ENCODE measurements at places on chromosomes 12 and 14.
A peak's percentile ranks its signal among the peaks of the same experiment; 100 is the strongest.

- no peak for DNase-seq
Measured at GRCh38 chr14:87492561-87492960, 500.4 kb downstream of the GALC start.

DNA sequence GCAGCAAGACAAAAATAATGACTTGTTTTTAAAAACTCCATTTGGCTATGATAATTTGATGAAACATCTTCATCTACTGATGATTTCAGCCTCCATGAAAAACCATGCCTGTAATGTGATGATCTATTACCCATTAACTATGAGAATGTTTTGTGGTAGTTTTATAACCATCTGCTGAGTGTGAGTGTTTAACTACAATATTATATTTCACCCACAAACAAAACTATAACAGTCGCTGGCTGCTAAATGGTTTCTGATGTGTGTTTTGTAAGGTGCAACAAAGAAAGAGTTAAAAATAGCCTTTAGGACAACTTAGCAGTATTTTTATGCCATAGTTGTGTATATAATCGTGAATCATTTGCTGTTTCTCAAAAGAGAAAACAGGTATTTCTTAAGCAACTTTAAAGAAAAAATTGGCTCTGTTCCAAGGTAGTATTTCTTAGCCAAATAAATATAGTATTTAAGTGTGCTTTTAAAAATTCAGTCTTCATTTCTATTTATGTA, 4.9 kb downstream of the PTHLH start:
- no peak for DNase-seq

GRCh38 chr12:123089631-123090353, 61.1 kb downstream of the PITPNM2 start:
- peak; percentile 94 for DNase-seq

- DNase-seq, result no peak
Measured at GRCh38 chr14:51305751-51306150, 65.7 kb downstream of the TMX1 start.

- DNase-seq, result no peak
Measured at GRCh38 chr14:100246809-100247428, 8.0 kb downstream of the YY1 start.

DNA sequence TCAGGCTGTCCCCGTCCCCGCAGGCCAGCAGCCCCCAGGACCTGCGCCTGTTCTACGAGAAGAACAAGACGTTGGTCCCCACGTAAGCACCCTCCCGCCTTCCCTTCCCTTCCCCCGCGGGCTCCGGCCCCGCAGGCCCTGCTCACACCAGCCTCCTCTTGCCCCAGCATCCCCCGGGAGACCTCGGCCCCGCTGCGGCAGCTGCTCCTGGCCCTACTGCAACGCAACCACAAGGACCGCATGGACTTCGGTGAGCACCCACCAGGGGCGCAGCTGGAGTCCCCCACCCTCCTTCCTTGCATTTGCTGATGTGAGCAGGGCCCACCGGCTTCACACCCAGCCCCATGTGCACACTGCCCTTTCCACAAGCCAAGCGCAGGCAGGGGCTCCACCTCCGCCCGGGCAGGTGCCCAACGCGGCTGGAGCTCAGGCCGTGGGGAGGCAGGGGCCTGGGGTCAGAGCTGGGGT, 15.4 kb downstream of the ULK1 start:
- DNase-seq, result no peak

DNA sequence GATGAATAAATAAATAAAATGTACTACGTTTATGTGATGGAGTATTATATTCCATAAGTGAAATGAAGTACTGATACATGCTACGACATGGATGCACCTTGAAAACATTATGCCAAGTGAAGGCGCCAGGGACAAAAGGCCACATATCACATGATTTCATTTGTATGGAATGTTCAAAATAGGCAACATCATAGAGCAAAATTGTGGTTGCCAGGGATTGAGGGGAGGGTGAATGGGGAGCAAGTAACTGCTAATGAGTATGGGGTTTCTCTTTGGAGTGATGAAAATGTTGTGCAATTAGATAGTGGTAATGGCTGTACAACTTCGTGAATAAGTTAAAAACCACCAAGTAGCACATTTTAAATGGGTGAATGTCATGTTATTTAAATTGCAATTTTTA, 132.8 kb downstream of the SLC38A4 start:
- no peak for DNase-seq

- DNase-seq, result no peak
Measured at GRCh38 chr12:62552906-62553556, 86.4 kb downstream of the MON2 start.

- DNase-seq, result peak; percentile 56
Measured at GRCh38 chr12:10184261-10184843, 5.5 kb downstream of the TMEM52B start.

GRCh38 chr12:100901266-100901665, 106.7 kb downstream of the ANO4 start:
- no peak for DNase-seq

DNA sequence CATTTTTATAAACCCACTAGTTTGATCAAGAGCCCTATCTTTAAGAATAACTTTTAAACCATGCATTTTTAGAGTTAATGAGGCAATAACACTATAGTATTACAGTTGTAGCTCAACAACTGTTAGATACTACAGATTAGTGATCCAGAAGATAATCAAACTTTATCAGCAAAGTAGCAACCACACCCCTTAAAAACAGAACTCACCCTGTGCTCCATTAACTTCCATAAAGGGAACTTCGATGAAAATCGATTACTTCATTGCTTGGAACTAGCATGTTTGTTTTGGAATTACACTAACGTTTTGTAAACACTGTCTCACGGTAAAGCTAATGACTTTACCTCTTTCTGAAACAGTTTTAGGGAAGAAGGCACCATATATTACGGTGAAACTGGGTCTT, 1.4 kb downstream of the SGPP1 start:
- no peak for DNase-seq

- peak; percentile 11 for DNase-seq
Measured at GRCh38 chr12:38850461-38850860, 54.9 kb downstream of the CPNE8 start.

DNA sequence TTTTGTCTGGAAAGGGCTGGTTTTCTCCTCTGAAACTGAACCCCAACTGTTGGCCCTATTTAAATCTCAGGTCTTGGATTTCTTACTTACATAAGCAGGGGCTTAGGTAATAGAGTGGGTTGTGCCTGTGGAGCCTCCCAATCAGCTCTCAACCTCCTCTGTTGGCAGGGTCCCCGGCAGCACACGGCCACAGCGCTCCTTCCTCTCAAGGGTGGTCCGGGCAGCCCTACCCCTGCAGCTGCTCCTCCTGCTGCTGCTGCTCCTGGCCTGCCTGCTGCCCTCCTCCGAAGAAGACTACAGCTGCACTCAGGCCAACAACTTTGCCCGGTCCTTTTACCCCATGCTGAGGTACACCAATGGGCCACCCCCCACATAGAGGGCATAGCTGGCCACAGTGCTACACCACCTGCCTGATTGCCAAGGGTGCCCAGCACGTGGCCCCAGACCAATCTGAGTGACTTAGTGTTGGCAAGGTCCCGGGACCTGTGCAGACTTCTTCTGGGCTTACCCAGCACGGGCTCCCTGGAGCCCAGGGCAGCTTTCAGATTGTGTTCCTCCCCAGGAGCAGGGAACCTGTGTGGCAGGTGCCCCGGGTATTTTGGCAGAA, 68.9 kb downstream of the ESR2 start:
- no peak for DNase-seq

- DNase-seq, result no peak
Measured at GRCh38 chr12:58870595-58870994, 49.7 kb downstream of the LRIG3 start.

- peak; percentile 98 for DNase-seq
Measured at GRCh38 chr12:65891987-65892481, 67.8 kb downstream of the HMGA2 start.

DNA sequence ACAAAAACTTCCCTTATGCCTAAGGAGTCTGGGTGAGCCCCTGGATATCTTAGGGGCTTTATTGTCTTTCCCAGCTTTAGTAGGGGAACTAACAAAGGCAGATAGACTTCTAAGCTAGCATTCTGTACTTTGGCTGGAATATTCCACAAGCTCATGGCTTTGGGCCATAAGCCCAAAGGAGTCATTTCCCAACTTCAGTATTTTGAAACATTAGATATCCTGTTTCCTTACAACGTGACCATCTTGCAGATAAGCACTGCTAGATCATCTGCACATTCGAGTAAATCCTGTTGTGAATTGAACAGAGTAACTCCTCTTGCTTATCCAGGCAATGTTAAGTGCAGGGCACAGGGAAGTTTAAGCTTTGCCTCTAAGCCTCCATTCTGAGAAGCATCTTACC, 70.6 kb upstream of the ACTN1 start:
- DNase-seq, result no peak

- no peak for DNase-seq
Measured at GRCh38 chr12:41836416-41836815, 308.3 kb downstream of the GXYLT1 start.

DNA sequence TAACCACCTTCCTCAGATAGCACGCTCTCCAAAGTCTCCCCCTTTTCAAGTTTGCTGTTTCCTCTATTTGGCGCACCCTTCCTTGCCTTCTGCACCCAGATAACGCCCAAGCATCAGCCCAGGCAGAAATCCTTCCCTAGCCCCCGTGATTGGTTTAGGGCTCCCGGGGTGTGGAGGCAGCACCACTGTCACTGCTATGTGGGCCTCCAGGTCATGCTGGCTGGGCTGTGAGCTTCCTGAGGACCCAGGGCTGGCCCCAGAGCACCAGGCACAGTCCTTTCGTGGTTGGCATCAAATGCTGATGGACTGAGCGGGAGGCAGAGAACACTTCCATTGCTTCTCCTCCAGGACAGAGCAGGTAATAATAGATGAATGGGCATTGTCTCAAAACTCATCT, 311.4 kb downstream of the BCL11B start:
- DNase-seq, result no peak

- DNase-seq, result no peak
Measured at GRCh38 chr12:93960521-93960920, 187.9 kb upstream of the PLXNC1 start.

- DNase-seq, result no peak
Measured at GRCh38 chr12:97300891-97301290, 161.7 kb upstream of the RMST start.

DNA sequence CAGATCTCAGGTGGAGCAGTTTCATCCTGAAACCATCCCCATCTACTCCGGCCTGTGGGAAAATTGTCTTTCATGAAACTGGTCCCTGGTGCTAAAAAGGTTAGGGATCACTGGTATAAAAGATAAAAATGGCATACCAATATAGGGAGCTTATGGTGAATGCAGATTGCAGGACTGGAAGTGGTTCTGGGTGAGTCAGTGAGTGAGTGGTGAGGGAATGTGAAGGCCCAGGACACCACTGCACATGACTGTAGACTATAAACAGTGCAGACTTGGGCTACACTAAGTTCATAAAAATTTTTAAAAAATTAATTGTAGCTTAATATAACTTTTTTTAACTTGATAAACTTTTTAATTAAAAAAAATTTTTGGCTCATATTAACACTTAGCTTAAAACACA, 67.0 kb upstream of the RD3L start:
- DNase-seq, result no peak

- no peak for DNase-seq
Measured at GRCh38 chr14:33505963-33506329, 444.9 kb downstream of the EGLN3 start.

GRCh38 chr14:58782011-58782410, 144.2 kb downstream of the DACT1 start:
- no peak for DNase-seq

- no peak for DNase-seq
Measured at GRCh38 chr12:52119398-52120254, 40.1 kb downstream of the SMIM41 start.

GRCh38 chr14:95707327-95707726, 6.6 kb downstream of the TCL1A start:
- no peak for DNase-seq

- DNase-seq, result no peak
Measured at GRCh38 chr14:50092006-50092555, 24.3 kb downstream of the VCPKMT start.

- no peak for DNase-seq
Measured at GRCh38 chr12:75947156-75947723, 84.3 kb downstream of the PHLDA1 start.

DNA sequence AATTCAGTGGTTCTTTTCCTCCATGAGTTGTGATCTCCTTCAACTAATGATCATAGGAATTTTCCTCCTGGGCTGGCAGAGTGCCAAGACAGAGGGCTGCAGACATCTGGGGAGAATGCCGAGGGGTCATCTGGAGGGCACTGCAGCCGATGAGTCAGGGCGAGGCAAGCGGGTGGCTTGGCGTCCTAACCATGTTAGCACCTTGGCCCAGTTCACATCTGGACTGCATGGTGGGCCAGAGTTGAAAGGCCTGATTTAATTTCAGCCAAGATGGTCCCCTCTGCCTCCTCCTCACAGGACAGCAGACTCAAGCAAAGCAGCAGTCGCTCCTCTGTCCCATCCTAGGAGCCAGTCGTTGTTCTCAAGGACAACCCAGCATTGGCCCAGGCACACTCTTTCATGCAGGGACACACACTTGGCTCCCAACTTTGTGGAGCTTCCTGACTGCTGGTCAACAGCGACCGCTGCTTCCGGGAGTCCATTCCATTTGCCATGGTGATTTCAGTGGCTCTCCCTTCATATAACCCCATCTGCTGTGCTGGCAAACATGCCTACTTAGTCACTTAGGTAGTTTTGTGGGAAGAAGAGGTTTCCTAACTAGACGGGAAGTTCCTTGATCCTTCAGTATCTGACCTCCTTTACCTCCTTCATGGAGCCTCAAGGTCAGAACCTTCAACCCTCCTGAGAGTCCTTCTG, 161.8 kb downstream of the TTC8 start:
- no peak for DNase-seq

GRCh38 chr14:32230181-32230580, 27.1 kb upstream of the RNU6-8 start:
- DNase-seq, result peak; percentile 20

DNA sequence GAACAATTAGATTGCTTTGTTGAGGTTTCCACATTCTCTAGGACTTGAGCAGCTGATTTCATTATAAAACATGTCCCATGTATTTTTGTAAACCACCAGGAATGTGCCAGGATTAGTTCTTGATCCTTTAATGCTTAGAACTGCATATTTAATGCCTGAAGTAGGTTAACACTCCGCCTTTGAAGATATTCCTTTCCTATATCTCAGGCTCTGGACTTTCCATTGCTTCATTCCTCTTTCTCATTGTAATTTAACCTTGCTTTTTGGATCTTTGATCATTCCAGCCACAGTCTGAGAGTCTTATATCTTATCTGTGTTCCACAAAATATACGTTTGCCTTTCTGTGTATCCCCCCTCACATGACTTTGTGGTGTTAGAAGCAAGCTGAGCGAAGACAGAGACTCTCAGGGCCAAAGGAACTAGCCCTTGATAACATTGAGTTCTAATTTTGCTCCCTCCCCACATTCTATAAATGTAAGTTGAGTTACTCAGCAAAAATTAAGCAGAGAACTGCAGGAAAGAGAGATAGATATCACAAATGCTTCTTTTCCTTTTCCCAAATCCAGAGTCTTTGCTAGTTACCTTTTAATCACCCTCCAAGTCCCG, 2.4 kb upstream of the CLEC1B start:
- DNase-seq, result no peak

- no peak for DNase-seq
Measured at GRCh38 chr12:48965298-48965838, 6.2 kb downstream of the WNT10B start.

Measured in GM04504 (cell line).